ENCODE measurements at places on chromosomes 12 and 14.

DNA sequence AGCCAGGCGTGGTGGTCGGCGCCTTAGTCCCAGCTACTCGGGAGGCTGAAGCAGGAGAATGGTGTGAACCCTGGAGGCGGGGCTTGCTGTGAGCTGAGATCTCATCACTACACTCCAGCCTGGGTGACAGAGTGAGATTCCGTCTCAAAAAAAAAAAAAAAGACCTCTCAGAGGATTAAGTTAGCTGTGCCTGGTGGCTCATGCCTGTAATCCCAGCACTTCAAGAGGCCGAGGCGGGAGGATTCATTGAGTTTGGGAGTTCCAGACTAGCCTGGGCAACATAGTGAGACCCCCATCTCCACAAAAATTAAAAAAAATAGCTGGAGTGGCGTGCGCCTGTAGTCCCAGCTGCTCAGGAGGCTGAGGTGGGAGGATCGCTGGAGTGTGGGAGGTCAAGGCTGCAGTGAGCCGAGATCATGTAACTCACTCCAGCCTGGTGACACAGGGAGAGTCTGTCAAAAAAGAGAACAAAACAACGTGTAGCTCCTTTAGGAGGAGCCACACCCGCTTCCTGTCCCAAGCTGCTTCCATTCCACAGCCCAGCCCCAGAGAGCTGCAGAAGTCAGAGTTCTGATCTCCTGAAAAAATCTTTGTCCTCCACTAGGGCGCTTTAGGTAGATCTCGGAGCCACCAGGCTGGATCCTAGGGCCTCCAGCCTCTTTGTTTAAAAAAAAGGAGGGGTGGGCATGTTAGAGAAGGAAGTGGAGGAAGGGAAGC is 11.5 kb upstream of the ULK1 start:
- DNase-seq = no peak

- peak; percentile 94 for DNase-seq
Observed at GRCh38 chr14:52068615-52069306, at the start of gene NID2. Gene NID2 (minus strand): TSS chr14:52069059. CDS start chr14:52068994, 65 bp downstream.

GRCh38 chr14:22180045-22180444 is 409.0 kb downstream of the DAD1 start:
- no peak for DNase-seq

- no peak for DNase-seq
Observed at GRCh38 chr12:127728285-127728684, 538.7 kb upstream of the TMEM132C start.

- no peak for DNase-seq
Observed at GRCh38 chr12:25757037-25757665, 201.3 kb upstream of the RASSF8 start.

- DNase-seq = no peak
Observed at GRCh38 chr12:110020956-110021355, 21.7 kb downstream of the ANKRD13A start.

DNA sequence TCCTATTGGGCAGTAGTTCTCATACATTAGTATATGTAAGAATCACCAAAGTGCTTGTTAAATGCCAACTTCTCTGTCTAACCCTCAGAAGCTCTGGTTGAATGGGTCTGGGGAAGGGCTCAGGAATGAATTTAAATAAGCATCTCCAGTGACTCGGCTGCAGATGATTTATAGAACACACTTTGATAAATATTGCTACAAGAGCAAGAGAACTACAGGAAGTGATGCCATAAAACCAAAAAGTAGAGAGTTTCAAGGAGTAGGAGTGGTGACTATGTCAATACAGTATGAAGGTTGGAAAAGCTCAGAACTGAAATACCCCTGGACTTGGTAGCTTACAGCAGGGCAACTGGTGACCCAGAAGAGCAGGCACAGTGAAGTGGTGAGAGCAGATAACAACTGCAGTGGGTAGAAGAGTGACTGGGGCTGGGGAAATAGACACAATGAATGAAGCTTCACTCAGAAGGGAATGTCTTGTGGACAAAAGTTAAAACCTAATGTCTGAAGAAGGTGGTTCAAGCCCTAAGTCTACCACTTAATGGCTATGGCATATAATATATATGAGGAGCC is 8.0 kb upstream of the PLEKHA5 start:
- DNase-seq = no peak

GRCh38 chr14:63308723-63309317 is 9.9 kb downstream of the GPHB5 start:
- DNase-seq = no peak

DNA sequence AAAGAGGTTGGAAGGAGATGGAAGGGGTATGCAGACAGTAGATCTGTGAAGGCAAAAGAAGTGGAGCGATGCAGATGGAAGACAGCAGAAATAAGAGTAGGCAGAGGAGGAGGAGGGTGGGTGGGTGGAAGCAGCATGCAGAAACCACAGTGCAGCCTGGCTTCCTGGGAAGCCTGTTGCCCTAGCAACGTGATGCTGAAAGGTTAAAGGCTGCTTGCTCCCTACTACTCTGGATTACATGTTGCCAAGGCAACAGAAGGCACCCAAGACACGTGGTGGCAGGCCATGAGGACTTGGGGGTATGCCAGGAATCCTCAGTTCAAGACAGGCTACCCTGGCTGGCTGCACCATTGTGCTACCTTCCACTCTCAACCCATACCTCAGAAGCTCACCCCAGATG is 129.6 kb downstream of the GRIN2B start:
- no peak for DNase-seq

DNA sequence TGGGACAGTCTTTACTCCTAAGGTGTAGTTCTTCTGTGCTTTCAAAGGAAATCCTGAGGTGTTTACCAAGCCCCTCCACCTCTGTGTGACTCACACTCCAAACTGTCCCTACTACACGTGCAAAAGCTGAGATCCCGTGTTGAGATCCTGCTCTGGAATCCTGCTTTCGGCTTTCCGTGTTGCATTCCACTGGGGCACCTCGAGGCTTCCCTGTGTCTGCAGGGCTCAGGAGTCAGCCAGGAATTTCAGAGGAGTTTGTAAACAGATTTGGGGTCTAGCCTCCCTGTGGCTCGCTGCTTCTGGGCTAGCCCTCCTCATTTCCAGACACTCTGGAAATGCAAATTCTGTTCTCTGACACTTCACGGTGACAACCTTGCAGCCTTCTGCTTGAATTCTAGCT is 48.4 kb downstream of the CACNA2D4 start:
- DNase-seq = no peak

DNA sequence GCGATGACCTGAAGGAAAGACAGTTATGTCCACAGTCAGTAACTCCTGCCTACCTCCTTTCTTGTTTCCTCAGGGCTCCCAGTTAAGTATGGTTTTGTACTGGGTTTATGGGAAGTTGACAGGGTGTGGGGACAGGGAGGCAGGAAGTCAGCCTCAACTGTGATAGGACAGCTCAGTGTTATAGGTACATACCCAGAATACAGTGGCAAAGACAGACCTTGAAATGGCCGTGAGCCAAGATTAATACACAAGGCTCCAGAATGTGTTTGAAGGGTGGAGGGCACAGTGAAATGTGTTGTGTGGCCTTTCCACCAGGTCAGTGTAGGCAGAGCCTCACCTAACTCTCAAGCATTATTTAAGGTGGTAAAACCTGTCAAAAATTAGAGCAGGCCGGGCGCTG is 4.6 kb upstream of the BIN2 start:
- no peak for DNase-seq

DNA sequence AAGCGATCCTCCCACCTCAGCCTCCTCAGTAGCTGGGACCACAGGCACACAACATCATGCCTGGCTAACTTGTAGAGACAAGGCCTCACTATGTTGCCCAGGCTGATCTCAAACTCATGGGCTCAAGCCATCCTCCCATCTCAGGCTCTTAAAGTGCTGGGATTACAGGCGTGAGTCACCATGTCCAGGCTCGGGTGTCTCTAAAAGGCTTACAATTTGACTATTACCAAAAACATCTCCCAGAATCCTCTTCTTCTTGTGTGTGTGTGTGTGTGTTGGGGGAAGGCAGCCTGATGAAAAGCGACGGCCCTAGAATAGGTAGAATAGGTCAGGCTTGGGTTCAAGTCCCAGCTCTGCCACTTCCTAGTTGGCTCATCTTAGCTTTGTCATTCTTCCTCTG is 16.8 kb downstream of the MSI1 start:
- DNase-seq = no peak

DNA sequence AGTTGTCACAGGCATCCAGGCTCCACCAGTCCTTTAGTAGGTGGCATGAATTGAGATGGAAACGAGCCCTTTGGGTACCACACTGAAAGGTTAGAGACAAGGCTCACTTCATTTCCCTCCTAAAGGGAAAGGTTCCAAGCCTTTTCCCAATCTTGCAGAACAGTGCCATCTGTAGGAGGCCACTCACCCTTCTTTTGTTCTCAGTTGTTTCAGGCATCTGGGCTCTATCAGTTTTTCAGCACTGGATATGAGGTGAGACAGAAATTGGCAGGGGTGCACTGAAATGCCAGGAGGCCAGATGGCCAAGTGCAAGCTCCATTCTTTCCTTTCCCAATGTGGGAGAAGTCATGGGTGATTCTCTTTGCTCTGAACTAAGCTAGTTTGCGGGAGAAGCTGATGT is 15.2 kb downstream of the FBXO33 start:
- no peak for DNase-seq

DNA sequence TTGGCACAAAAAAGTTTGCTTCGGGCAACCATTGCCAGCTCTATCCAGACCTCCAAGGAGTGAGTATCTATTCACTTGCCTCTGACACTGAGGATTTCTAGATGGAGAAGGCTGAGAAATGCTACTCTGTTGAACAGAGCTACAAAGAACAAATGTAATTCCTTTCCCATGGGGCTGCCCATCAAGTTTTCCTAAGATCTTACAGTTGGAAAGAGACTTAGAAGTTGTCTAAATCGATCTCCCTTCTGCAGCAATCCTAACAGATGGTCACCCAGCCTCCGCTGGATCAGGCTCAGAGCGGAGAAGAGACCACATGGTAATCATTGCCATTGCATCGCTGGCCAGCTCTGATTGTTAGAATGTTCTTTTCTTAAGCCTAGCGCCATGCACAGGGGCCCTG is 110.1 kb upstream of the BCL2L14 start:
- no peak for DNase-seq

DNA sequence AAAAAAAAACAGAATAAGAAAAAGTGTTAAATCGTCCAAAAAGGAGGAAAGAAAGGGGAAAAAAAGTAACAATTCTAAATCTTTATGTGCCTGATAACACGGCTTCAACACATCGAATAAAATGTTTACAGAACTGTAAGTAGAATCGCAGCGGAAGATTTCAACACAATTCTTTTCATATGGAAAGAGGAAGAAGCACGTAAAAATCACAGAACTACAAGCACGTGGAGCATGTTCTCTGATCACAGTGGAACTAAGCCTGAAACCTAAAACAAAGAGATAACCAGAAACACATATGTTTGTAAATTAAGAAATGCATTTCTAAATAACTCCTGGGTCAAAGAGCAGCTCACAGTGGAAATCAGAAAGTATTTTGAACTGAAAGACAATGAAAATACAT is 8.7 kb downstream of the CLEC7A start:
- no peak for DNase-seq

- DNase-seq = no peak
Observed at GRCh38 chr12:131643631-131644452, 67.0 kb upstream of the SFSWAP start.

GRCh38 chr14:76713121-76713520 is 48.1 kb upstream of the VASH1 start:
- no peak for DNase-seq

DNA sequence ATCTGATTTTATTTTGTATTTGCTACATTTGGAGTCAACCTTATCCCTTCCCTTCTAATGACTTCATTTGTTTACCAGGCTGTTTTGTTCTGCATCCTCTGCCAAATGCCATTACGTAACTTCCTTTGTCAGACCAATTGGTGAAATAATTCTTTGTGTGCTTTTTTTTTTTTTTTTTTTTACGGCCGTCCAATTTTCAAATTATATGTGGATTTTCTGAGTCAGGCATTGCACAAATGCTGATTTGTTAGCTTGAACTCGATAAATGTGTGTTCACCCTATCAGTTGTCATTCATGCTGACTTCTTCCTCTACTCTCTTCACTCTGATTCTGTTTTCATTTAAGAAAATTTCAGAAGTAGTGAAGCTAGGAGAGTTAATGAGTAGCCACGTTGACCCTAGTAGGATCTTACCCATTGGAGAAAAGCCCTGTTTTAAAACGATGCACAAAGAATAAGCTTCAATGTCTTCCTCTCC is 386.2 kb downstream of the DIO2 start:
- DNase-seq = no peak

DNA sequence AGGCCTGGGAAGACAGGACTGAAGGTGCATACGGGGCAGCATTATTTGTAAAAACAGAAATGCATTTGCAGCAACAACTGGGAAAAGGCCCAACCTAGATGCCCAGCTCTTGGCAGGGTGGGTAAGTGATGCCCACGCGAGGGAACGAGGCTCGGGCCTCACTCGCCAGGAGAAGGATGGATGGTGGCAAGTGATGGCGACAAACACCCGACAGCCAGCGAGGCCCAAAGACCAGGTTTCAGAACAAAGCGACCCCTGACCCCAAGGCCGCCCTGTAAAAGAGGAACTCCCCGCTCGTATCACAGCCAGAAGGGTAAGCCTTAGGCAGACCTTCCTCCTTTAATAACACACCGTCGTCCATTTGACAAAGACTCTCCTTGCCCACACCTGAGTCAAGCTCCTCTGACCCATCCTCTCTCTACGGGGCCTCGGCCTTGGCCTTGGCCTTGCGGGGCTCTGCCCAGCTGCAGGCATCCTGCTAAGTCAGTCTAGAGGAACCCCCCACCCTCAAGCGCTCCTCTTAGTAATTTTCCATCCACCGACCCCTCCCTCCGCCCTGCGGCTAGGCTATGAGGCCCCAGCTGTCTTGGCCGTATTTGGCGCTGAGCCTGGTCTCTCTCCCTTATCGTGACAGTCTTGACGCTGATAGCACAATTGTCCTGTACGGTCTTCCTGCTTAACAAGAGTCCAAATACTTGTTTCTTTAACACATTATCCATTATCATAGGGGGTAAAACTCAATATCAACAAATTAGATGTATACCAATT is 80.2 kb downstream of the NCOR2 start:
- peak; percentile 53 for DNase-seq

DNA sequence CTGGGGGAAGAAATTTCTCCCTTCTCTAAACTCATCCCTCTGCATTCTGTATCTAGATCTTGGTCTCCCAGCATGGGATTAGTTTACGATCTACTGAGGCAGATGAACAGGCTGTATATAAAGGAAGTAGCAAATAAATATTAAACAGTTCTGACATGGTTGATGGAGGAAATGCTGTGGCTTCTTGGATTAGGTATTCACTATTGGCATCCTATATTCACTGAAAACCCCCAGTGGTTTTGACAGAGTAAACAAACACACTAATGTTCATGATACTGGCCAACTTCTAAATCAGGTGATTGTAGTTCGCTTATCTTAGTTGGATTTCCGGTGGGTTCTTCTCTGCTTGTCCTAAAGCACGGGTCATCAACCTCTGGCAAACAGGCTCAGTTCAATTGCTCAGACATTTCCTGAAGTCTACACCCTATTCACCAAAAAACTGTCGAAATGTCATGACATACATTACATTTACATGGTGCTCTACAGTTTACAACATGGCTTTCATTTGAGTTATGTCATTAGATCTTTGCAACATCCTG is 433.9 kb downstream of the EGLN3 start:
- DNase-seq = no peak

GRCh38 chr12:12562016-12562483 is 613 bp downstream of the DUSP16 start:
- DNase-seq = peak; percentile 56

GRCh38 chr12:79635676-79636075 is 55.1 kb downstream of the PAWR start:
- no peak for DNase-seq

GRCh38 chr14:92475451-92476187 is 38.0 kb upstream of the RIN3 start:
- no peak for DNase-seq

- DNase-seq = peak; percentile 89
Observed at GRCh38 chr12:121799842-121800693, 3.7 kb upstream of the SETD1B start.

GRCh38 chr14:73712071-73712506 is 2.1 kb downstream of the PNMA1 start:
- no peak for DNase-seq
